Natural killer cell treated with Interleukin-12 subunit alpha and Interleukin-12 subunit beta and Interleukin-15 and Interleukin-18, amount 100 ng/mL, for 72 hours (primary cell): ENCODE measurements at places on chromosomes 5 and 9. TPM values are rescaled to one million over a fixed set of nuclear protein-coding genes. Genes with fewer than 3 reads are reported as not detected.

Gene GFPT2
- total RNA-seq: 0.29 TPM

Gene PPP1R26
- 7.7 TPM for total RNA-seq

DNA sequence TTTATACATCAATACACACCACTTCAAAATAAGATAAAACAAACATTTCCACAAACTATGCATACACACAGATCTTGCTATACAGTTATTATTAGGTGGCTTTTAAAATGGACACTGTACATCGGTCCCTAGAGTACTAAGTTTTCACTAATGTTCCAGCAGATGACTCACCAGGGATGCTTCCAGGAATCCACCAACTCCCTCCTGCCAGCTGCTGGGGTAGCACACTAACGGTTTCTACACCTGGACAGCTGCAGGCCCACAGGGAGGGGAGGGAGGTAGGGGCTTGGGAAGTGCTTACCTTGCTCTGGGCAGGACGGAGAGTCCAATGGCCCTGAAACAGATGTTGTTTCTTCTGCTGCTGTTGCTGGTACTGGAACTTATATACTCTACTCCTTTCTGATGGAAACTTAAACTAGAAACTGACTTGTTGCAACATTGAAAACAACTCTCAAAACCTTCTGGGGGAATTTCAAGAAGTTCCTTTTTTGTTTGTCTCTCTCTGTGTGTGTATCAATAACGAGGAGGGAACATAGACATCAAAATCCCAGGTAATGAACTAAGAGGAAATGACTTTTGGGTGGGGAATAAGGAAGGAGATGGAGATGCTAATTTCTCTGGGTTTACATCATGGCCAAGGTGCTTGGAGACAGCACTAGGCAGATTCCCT, at the start of gene IL12B:
Gene IL12B, minus strand, starts transcription at position 357 of the 670 bp plus-strand sequence. CDS start 3,705 bp downstream, outside the sequence.
- peaks cover 32% of the 10 kb centered on the region for H3K4me1 ChIP-seq
- peak within 1 kb of the TSS; percentile 61 for H3K27ac ChIP-seq
- H3K27me3 ChIP-seq: no peaks in the 10 kb centered on the region
- H3K36me3 ChIP-seq: no peaks in the 10 kb centered on the region

DNA sequence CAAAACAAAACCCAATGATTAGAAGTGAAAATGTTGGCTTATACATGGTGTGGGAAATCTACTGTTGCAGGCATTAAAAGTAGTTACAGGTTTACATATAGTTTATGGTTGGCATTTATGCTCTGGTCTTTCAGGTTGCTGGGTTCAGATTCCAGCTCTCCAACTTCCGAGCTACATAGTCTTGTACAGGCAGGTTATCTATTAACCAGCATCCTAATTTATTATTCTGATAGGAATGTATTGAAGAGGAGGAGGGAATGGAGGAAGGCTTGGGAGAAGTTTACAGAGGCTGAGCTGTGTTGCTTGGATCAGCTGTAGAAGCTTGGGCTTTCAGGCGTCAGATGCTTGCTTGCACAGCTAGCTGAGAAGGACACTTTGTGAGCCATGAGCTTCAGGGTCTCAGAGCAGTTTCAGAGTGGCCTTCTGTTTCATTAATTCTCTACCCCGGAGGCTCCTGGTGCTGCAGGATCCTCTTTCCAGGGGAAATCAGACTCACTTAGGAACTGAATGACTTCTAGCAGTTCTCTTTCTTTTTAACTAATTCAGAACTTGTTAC, 11.7 kb upstream of the ERBIN start:
- no peak for DNase-seq
- H3K27me3 ChIP-seq: no peaks in the 10 kb centered on the region
- H3K4me3 ChIP-seq: no peak overlapping the region
- no peaks in the 10 kb centered on the region for H3K4me1 ChIP-seq

GRCh38 chr5:105638437-105638836, 2032.3 kb downstream of the EFNA5 start:
- DNase-seq: no peak
- no peak overlapping the region for H3K4me3 ChIP-seq
- H3K27ac ChIP-seq: no peak overlapping the region
